ENCODE measurements at places on chromosomes 3 and 15. TPM values are rescaled to one million over a fixed set of nuclear protein-coding genes. Genes with fewer than 3 reads are reported as not detected.

Gene PIGBOS1
- total RNA-seq: 6.4 TPM

Gene ITIH1
- total RNA-seq: 0.98 TPM

Gene RYR3
- 16.5 TPM for total RNA-seq

DNA sequence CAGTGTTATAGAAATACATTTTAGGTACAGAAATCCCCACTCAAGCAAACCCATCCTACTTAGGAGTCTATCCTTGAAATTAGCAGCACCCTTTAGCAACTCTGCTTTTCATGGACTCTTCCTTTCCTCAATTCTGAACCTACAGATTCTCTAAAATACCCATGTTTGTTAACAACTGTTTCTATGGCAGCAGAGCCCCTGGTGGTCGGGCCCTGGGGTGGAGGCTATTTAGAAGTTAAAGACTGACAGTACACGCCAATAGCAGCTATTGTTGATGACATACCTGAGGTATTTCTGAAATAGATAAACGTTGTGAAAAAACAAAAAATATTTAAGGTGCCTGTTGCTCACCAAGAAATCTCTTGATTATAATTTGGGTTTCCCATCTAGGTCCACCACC, 23.4 kb upstream of the NRG4 start:
- H3K27ac ChIP-seq: no peak overlapping the region
- no peaks in the 10 kb centered on the region for H3K36me3 ChIP-seq
- no peak overlapping the region for H3K4me3 ChIP-seq
- no peak for DNase-seq
- no peaks in the 10 kb centered on the region for H3K27me3 ChIP-seq

DNA sequence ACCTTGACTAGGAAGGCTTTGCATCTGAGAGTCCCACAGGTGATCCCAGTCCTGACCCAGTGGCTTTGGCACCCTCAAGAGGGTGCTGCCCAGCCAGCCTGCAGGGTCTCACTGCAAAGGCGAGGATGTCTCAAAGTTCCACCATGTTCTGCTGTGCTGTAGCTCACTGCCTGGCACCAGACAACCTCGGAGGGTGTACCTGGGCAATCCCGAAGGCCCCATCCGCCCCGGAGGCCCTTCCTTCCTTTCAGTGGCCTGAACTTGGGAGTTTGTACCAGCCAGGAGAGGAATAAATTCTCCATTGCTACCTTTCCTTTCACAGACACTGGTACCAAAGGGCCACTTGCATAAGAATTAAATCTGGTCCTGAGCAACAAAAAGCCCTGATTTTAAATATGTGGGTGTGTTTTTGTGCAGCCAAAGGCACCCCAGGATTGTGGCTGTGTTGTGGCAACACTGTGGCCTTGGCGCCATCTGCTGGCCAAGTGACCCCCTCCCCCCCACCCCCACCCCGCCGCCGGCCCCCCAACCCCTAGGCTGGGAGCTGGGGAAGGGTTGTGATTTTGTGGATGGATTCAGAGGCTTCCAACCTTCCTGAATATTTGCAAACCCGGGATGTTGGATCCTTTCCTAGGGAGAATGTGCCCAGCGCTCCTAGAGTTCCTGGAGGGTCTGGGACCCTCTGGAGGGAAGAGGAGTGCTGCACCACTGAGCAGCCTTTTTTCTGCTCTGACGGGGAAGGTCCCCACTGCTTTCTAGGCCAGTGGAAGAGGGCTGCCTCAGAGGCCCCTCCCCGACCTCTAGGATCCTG, 9.7 kb upstream of the PTPN23 start:
- DNase-seq: no peak
- no peaks in the 10 kb centered on the region for H3K36me3 ChIP-seq
- H3K4me3 ChIP-seq: no peak overlapping the region
- H3K27me3 ChIP-seq: no peaks in the 10 kb centered on the region
- no peaks in the 10 kb centered on the region for H3K4me1 ChIP-seq

- peaks cover 27% of the 10 kb centered on the region for H3K4me1 ChIP-seq
- no peaks in the 10 kb centered on the region for H3K36me3 ChIP-seq
- peak overlapping the region; percentile 48 for H3K4me3 ChIP-seq
These were observed 17.8 kb downstream of the MYL3 start for GRCh38 chr3:46845397-46845859.

DNA sequence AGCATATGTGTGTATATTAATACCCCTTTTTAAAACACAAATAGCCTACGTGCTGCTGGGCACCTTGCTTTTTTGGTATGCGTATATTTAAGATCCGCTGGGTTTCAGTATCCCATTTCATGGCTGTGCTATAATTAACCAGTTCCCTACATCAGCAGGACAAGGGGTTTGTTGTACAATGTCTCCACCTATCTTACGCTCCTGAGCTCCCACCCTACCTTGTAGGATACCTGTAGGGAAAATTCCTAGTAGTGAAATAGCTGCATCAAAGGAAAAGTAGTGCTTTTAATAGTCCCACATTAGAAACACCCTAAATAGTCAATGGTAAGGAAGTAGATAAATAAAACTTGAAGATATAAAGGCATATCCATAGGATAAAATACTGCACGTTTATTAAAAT, 1.4 kb downstream of the MAP6D1 start:
- DNase-seq: no peak
- H3K4me1 ChIP-seq: peaks cover 22% of the 10 kb centered on the region
- H3K27me3 ChIP-seq: no peaks in the 10 kb centered on the region
- H3K36me3 ChIP-seq: no peaks in the 10 kb centered on the region

DNA sequence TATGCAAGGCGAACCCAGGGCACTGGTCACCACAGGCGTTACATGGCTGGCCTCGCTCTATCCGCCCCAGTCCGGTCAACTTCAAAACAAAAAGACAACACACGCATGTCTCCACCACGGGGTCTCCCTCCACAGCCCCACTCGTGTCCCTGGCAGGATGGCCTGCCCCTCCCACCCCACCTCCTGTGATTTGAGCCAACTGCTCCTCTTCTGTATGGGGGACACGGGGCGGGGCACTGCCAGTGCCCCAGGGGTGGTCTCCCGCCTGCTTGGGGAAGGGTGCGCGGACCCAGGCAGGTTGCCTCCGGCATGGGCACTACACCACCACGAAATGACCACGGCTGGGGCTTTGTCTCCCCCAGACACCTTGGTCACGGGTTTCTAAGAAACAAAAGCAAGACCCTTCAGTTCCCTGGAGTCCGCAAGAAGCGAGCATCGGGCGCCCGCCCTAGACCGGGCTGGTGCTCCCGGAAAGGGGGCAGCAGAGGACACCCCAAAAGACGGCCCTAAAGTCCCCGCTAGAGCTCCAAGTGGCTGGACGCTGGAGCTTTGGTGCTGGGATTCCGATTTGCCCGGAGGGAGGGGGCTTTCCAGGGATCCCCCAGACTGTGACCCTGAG, 219.3 kb upstream of the PRICKLE2 start:
- peak overlapping the region; percentile 47 for H3K27ac ChIP-seq
- H3K4me3 ChIP-seq: peak overlapping the region; percentile 68
- no peaks in the 10 kb centered on the region for H3K36me3 ChIP-seq
- DNase-seq: no peak
- peaks cover 17% of the 10 kb centered on the region for H3K4me1 ChIP-seq
- H3K27me3 ChIP-seq: no peaks in the 10 kb centered on the region

GRCh38 chr15:36965570-36966342, 134.6 kb downstream of the MEIS2 start:
- no peaks in the 10 kb centered on the region for H3K27me3 ChIP-seq
- H3K4me1 ChIP-seq: no peaks in the 10 kb centered on the region
- H3K27ac ChIP-seq: no peak overlapping the region
- no peaks in the 10 kb centered on the region for H3K36me3 ChIP-seq
- H3K4me3 ChIP-seq: no peak overlapping the region
- DNase-seq: no peak

DNA sequence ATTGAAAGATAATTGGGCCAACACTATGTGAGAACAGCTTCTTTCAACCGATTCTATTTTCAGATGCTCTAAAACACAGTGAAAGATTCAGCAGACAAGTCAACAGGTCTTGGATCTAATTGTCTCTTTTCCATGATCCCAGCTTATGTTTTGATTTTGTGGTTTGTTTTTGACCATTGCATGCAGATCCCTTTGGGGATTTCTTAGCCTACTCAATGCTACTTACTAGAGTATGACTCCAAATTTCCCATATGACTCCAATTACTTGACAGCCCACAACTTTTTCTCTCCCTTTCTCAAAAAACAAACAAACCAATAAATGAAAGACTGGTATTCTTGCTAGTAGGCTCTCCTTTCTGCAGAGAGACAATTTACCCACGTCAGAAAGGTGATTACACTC, 67.1 kb downstream of the KCNH8 start:
- no peaks in the 10 kb centered on the region for H3K4me1 ChIP-seq
- DNase-seq: no peak
- no peak overlapping the region for H3K4me3 ChIP-seq
- H3K27ac ChIP-seq: no peak overlapping the region
- no peaks in the 10 kb centered on the region for H3K27me3 ChIP-seq

GRCh38 chr3:180973543-180973942, 16.0 kb downstream of the DNAJC19 start:
- no peaks in the 10 kb centered on the region for H3K4me1 ChIP-seq
- DNase-seq: no peak
- no peak overlapping the region for H3K4me3 ChIP-seq
- no peaks in the 10 kb centered on the region for H3K27me3 ChIP-seq

- DNase-seq: no peak
- no peaks in the 10 kb centered on the region for H3K36me3 ChIP-seq
- peaks cover 68% of the 10 kb centered on the region for H3K4me1 ChIP-seq
- H3K4me3 ChIP-seq: peak overlapping the region; percentile 72
- no peaks in the 10 kb centered on the region for H3K27me3 ChIP-seq
These were observed 1.9 kb downstream of the LOXL1 start for GRCh38 chr15:73928241-73928579.

DNA sequence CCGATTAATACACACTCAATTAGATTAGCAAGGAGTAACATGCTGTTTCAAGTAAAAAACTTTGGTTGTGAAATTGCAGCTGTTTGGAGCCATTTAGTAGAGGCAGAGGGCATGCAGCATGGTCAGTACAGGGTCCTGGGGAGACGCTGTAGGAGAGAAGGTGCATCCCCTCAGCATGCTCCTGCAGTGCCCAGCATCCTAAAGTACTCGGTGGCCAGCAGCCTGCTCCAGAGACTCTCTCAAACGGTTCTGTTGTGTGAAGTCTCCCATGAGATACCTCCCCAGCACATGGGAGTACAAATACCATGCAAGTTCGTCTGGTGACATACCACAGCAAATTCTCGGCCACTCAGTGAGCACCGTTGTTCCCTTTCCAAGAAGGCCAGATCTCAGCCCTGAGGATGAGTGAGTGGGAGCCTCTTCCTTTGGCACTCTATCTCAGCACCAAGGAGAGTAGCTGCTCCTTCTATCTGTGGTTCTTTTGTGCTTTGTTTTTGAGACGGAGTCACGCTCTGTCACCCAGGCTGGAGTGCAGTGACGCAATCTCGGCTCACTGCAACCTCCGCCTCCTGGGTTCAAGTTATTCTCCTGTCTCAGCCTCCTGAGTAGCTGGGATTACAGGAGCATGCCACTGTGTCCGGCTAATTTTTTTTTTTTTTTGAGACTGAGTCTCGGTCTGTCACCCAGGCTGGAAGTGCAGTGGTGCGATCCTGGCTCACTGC, 72.7 kb downstream of the TJP1 start:
- H3K27ac ChIP-seq: no peak overlapping the region
- H3K27me3 ChIP-seq: no peaks in the 10 kb centered on the region
- no peaks in the 10 kb centered on the region for H3K4me1 ChIP-seq
- no peak for DNase-seq

- no peak overlapping the region for H3K27ac ChIP-seq
- peak overlapping the region; percentile 36 for H3K4me3 ChIP-seq
- DNase-seq: no peak
- H3K27me3 ChIP-seq: no peaks in the 10 kb centered on the region
These were observed 2.7 kb downstream of the CERS3 start for GRCh38 chr15:100526027-100526481.

Data from vagina (tissue), 2 donors.